ENCODE measurements at places on chromosomes 4 and X.

- no peaks in the 10 kb centered on the region for H3K4me1 ChIP-seq
- H3K36me3 ChIP-seq: no peaks in the 10 kb centered on the region
- no peaks in the 10 kb centered on the region for H3K27me3 ChIP-seq
- no peak overlapping the region for H3K27ac ChIP-seq
- no peak for DNase-seq
- H3K4me3 ChIP-seq: no peak overlapping the region
Measured at GRCh38 chrX:129091097-129091496, 432.2 kb downstream of the SMARCA1 start.

GRCh38 chr4:108941904-108942430 lies 179.1 kb upstream of the ETNPPL start:
- no peaks in the 10 kb centered on the region for H3K27me3 ChIP-seq
- H3K27ac ChIP-seq: no peak overlapping the region
- no peaks in the 10 kb centered on the region for H3K4me1 ChIP-seq
- H3K4me3 ChIP-seq: no peak overlapping the region
- no peaks in the 10 kb centered on the region for H3K36me3 ChIP-seq

DNA sequence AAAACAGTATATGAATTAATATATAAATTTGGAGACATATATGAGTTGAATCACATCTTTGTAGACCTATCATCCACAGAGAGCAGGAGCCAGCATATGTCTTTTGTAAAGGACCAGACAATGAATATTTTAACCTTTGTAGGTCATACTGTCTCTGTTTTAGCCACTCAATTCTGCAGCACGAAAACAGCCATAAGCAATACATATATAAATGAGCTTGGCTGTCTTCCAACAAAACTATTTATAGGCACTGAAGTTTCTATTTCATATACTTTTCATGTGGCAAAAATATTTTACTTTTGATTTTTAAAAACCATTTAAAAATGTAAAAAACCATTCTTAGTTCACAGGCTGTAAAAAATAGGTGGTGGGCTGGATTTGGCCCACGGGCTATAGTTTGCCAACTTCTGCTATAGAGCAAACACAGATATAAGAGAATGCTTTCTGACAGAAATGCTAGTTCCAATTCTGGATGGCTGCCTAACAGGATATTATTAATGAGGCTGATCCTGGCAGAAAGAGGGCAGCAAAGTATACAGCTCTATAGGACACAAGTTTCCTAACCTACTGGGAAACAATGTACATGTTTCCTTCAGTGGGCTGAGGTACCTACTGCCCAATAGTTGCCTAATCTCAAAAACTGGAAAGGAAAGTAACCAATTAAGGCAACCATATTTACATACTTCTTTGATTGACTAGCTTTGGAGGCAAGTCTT lies 58.1 kb upstream of the UCP1 start:
- H3K27me3 ChIP-seq: no peaks in the 10 kb centered on the region
- no peaks in the 10 kb centered on the region for H3K4me1 ChIP-seq
- H3K27ac ChIP-seq: no peak overlapping the region

- no peaks in the 10 kb centered on the region for H3K4me1 ChIP-seq
- no peaks in the 10 kb centered on the region for H3K36me3 ChIP-seq
- no peak overlapping the region for H3K27ac ChIP-seq
Measured at GRCh38 chr4:97845758-97846157, 297.5 kb downstream of the STPG2 start.

DNA sequence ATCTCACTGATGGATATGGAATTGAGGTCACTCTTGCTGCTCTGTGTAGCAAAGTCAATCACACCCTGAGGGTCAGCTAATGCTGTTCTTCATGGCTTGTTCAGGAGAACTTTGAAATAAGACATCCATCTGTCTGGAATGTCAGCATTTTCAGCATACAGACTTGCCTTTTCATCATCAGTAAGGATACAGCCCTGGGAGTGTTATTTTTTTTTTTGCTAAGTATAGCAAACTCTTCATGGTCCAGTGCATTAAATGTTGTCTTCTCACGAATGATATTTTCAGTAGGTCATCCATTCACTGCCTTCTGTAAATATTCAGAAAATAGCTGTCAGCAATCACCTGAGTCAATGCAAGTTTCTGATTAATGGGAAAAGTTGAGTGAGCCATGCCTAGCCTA lies 268.8 kb upstream of the SMIM31 start:
- H3K4me1 ChIP-seq: peaks cover 9% of the 10 kb centered on the region
- no peaks in the 10 kb centered on the region for H3K27me3 ChIP-seq
- DNase-seq: no peak
- no peaks in the 10 kb centered on the region for H3K36me3 ChIP-seq
